ENCODE measurements at places on chromosomes 1 and 21. TPM values are rescaled to one million over a fixed set of nuclear protein-coding genes. Genes with fewer than 3 reads are reported as not detected.

The FCGR3A gene
- total RNA-seq: 33.3 TPM

DNA sequence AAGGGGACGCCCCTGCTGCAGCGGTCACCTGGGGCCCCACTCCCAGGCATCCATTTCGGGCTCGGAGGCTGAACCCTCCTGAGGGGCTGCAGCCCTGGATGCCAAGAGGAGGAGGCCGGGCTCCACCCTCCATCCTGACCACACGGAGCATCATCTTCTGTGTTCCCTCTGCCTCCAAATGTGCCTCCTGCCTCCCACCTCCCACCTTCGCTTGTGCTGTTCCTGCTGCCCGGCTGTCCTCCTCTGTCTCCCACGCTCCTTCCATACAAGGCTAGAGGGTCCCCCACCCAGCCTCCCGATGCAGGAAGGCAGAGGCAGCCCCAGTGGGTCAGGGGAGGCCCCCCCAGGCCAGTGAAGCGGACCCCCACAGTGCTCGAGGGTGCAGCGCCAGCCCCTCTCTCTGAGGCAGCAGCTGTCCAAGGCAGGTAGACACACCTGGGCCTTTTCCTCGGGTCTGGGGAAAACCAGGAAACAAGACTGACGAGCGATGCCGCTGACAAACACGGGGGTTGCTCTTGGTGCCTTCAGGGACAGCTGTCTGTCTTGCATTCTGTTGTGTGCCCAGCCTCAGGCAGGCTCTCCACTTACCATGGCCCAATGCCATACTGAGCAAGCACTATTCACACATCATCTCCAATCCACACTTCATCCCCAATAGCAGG, 16.8 kb upstream of the PLEKHG5 start:
- no peak for DNase-seq

- DNase-seq: no peak
These were observed 33.8 kb downstream of the POFUT2 start for GRCh38 chr21:45253633-45254459.

DNA sequence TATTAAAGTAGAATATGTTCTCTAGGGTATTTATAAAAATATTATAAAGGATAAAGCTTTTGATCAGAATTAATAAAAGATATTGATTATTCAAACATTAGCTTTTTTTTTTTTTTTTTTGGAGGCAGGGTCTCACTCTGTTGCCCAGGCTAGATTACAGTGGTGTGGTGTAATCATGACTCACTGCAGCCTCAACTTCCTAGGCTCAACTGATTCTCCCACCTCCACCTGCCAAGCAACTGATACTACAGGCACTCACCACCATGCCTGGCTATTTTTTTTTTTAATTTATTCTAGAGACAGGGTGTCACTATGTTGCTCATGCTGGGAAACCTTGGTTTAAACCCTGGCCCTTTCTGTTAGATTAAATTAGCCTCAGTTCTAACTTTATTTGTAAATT, 188.3 kb downstream of the CLEC20A start:
- no peak for DNase-seq

GRCh38 chr1:106268070-106268469, 788.4 kb upstream of the PRMT6 start:
- DNase-seq: no peak

DNA sequence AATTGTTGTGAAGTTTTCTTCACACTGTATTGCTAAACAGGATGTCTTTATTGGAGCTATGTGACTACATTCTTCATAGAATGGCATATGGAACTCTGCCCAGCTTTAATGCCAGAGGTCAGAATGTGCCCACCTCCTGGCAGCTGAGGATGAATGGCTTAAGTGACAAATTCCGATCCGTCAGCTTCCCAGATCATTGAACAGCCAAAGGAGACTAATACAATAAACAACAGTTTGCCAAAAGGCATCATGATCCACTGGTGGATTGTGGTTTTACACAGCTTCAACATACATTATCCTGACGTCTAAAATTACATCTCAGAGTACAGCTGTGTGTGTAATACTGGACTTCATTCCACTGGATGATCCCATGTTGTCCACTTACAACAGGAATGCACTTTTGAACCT, 68.7 kb upstream of the C1orf105 start:
- peak; percentile 43 for DNase-seq
